ENCODE measurements at places on chromosomes 5 and 9.

- DNase-seq = no peak
Measured at GRCh38 chr5:121006217-121006616, 542.1 kb downstream of the PRR16 start.

DNA sequence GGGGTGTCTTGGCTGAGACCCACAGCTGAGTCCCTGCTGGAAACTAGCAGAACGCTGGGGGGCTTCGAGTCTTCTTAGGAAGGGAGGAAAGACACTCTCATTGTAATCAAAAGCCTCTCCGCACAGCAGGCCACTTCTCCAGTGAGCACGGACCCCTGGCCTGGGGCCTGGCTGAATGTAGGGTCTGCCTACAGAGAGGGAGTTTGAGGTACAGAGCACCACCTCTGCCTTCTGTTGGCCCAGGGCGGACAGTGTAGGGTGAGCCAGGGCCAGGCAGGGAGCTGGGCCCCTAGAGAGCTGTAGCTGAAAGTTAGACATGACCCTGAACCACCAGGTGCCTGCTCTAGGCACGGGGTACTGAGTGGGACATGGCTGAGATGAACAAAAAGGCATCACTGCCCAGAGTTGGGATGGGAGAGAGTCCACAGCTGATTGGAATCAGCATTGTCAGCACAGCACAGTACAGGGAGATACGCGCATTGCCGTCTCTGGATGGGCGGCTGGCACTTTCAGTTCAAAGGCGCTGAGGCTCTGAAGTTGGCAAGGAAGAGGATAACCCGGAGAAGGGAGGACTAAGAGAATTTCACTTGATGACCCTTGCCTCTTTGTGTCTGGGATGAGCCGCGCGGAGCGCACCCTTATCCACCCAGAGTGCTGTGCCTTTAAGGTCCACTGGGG is 363 bp upstream of the SLC25A48 start:
- no peak for DNase-seq

DNA sequence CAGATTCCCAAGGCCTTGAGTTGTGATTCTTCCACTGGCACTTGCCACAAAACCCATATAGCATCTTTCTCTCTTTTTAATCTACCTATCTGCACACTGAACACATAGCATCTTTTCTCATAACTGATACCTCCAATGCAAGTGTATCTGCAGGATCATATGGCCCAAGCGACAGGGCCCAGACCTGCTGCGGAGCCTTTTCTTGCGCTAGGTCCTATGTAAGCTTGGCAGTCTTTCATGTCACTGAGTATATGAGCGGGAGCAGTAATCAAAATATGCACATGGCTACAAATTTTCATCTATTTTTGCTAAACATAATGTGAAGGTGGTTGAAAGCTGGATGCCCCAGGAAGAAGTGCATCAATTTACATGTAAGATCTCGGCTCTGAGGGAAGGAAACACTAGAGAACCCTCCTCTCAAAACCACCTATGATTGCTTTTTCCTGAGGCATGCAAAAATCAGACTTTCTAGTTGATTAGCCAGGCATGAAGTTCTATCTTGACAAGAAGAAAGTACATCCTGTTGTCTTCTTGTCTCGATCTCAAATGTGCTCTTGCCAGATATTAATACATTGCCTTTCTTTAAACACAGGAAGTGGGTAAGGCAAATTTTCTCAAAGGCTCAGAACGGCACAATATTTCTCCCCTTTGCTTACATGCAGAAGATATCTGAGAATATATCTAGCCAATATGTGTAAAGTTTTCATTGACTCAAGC is 26.9 kb upstream of the CEMIP2 start:
- no peak for DNase-seq

GRCh38 chr5:61965069-61965468 is 340.9 kb upstream of the KIF2A start:
- no peak for DNase-seq

DNA sequence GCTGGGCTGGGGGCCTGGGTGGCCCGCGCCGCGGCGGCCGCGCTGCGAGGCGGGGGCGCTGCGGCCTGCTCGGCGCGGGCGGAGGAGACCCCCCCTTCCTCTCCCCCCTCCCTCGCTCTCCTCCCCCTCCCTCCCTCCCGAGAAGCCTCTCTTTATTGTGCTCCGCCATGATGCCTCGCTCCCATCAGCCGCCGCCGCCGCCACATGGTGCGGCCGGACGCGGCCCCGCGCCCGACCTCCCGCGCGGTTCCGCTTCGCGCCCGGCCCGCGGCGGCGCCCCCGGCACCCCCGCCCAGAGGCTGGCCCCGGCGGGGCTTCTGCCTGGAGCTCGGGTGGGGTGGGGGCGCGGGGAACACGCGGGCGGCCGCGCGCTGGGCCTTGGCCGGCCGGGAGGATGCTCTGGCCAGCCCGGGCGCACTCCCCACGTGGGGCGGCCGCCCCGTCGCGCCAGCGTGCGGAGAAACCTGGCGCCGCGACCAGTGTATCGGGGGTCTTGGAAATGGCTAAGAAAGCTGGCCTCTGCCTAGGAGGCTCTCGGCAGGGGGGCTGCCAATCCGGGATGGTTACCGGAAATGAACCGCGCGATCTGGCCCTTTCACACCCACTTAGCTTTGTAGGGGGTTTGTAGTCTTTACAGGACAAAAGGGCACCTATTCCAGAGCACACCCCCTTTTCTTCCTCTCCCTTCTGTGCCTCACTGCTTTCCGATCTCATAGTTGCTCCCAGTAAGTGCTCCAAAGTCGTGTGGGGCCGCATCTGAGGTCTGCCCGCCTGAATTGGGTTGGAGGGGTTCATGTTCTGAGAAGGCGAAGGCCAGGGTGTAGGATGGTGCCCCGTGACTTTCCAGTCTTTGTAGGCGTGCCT is 1.0 kb downstream of the SET start:
- DNase-seq = no peak

GRCh38 chr9:92426501-92427145 is 2.4 kb upstream of the OMD start:
- no peak for DNase-seq

GRCh38 chr5:56588636-56589480 is 226.5 kb upstream of the MAP3K1 start:
- no peak for DNase-seq

- no peak for DNase-seq
Measured at GRCh38 chr5:158139161-158139560, 280.2 kb upstream of the CLINT1 start.

- no peak for DNase-seq
Measured at GRCh38 chr5:57705769-57706168, 223.2 kb upstream of the ACTBL2 start.

DNA sequence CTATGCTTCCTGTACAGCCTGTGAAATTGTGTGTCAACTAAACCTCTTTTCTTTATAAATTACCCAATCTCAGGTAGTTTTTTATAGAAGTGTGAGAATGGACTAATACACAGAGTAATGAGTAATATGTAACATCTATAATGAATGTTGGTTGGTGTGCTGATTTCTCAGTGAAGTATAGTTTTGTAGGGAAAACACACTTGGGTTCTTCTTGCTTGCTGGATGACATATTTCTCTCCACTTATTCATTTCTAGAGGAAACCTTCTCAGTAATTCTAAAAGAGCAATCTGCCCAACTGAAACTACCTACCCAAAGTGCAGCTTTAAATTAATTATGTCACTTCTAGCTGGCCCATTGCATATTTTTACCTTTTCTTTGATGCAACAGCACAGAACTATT is 81.1 kb upstream of the RORB start:
- DNase-seq = no peak

GRCh38 chr5:80754900-80755299 is 100.1 kb upstream of the DHFR start:
- DNase-seq = no peak

DNA sequence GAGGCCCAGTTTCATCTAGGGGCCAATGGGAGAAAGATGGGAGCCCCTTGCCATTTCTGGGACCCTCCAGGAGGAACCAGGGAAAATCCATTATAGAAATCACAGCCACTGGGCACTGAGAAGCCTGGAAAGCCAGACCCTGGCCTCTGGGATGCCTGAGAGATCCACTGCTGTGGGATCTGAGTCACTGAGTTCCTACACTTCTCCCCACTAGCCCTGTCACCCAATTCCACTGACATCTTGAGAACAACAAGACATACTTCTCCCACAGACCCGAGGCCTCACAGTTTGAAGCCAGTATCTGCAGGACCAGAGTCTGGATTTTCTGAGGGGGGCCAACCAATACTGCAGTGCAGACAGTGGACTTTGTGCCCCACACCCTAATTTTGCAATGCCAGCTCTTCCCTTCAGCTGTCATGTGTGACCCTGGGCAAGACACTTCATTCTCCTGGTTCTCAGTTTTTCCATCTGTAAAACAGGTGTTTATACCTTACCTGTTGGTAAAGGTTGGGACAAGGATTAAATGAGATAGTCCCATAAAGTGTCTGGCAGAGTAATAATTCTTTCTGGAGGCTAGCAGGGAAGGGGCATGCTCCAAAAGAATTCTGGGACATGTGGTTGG is 46.5 kb downstream of the CXXC5 start:
- no peak for DNase-seq

GRCh38 chr5:73945505-73945904 is 319.5 kb downstream of the ARHGEF28 start:
- DNase-seq = peak; percentile 18

GRCh38 chr5:149775785-149776184 is 45.7 kb downstream of the PPARGC1B start:
- DNase-seq = no peak

- DNase-seq = no peak
Measured at GRCh38 chr9:124366476-124367220, 48.6 kb downstream of the PSMB7 start.

- DNase-seq = no peak
Measured at GRCh38 chr5:56620903-56621677, 194.3 kb upstream of the MAP3K1 start.

DNA sequence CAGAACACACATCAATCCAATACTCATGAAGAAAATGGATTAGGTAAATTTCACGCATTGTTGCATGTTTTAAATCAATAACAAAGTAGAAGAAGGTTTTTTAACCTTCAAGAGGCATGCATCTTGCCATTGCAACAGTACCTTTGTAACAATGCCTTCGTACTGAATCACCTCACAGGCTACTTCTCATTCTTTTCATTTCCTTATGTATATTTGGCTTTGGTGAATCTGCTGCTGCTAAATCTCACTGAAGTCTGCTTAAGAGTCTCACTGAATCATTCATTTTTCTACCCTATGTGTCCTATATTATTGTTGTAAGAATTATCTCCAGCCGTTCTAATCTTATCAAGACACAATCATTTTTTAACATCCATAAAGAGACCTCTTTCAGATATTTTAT is 152.5 kb downstream of the CDH10 start:
- no peak for DNase-seq

- DNase-seq = no peak
Measured at GRCh38 chr5:15384581-15384980, 115.4 kb upstream of the FBXL7 start.

DNA sequence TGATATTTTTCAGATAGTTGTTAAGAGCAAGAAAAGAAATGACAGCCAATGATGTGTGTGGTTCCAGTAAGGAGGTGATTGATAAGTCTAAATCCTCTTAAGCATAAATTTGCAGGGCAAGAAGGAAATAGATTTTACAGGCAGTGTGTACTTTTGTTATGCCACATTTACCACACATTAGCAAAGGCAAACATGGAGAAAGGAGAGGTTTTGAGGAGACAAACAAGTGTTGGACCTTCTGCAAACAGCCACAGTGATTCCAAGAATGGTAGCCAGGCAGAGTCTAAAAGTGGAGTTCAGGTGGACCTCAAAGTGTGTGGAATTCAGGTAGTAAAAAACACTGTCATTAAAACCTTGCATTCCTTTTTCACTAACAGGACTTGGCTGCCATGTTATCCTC is 295.9 kb upstream of the ITGA1 start:
- no peak for DNase-seq

DNA sequence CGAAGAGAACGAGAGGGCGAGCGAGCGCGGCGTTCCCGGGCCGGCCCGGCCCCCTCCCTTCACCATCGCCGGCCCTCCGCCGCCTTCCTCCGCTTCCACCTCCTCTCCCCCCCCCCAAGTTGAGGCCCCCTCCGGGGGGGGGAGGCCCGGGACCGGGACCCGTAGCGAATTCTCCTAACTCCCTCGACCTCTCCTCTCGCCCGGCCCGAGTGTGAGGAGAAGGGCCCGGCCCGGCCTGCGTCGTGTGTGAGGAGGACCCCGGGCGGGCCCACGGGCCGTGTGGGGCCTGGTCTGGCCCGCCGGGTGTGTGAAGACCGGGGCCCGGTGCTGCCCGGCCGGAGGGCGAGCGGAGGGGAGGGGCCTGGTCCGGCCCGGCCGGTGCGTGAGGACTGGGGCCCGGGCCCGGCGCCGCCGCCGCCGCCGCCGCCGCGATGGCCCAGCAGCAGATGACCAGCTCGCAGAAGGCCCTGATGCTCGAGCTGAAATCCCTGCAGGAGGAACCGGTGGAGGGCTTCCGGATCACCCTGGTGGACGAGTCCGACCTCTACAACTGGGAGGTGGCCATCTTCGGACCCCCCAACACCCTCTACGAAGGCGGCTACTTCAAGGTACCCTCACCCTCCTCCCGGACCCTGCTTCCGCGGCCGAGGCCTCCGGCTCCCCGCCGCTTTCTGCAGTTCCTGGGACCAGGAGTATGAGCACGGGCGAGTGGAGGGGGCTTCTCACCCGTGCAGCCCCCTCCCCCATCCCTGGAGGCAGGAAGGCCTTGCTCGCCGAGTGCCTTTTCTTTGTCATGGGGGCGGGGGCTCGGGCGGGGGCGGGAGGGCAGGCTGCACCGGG is 587 bp downstream of the UBE2R2 start:
- no peak for DNase-seq

GRCh38 chr9:112894041-112894440 is 3.4 kb upstream of the SLC46A2 start:
- no peak for DNase-seq

GRCh38 chr5:197892-198489 is 6.7 kb downstream of the LRRC14B start:
- no peak for DNase-seq

GRCh38 chr9:121509180-121509579 is 9.5 kb upstream of the GGTA1 start:
- no peak for DNase-seq

GRCh38 chr9:21507483-21507790 is 25.3 kb upstream of the IFNE start:
- no peak for DNase-seq

DNA sequence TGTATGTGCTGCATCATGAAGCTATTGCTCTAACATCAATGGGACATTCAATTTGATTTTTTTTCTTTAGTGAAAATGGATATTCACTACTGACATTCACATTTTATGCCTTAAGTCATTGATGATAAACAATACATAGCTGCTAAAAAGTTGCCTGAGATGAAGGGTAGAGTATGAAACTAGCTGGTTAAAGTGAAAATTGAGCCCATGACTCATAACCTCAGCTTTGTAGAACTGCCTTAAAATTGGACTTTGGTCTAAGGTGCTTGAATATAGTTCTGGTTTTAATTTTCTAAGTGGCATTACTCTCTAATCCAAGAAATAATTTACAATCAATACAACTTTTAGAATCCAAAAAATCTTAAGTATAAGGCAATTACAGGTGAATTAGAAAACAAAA is 740.4 kb upstream of the RIOK2 start:
- DNase-seq = no peak
